A549 treated with RU486 at 1 μM for 4 hours (cell line): ENCODE measurements at places on chromosomes 16 and 17. TPM values are rescaled to one million over a fixed set of nuclear protein-coding genes. Genes with fewer than 3 reads are reported as not detected.

Gene ZP2
- not detected in 5 replicates for total RNA-seq

Gene CD19
- not detected in 5 replicates for total RNA-seq

Gene CENPX
- total RNA-seq, result 138 to 205 TPM (median 189 TPM) in 5 replicates

Gene APOH
- total RNA-seq, result 3.6 to 6.2 TPM (median 4.9 TPM) in 5 replicates

Gene CES3
- total RNA-seq, result 1.5 to 2.2 TPM (median 1.9 TPM) in 5 replicates

Gene SLC5A10
- 0.08 to 0.31 TPM (median 0.21 TPM) in 5 replicates for total RNA-seq

Gene KCNG4
- total RNA-seq, result not detected in 5 replicates

Gene CFAP97D1
- total RNA-seq, result 0.06 to 0.07 TPM in 2 of 5 replicates, not detected in the others

Gene PITPNM3
- 1.6 to 2.2 TPM (median 1.8 TPM) in 5 replicates for total RNA-seq

Gene PIRT
- total RNA-seq, result not detected in 5 replicates

Gene DOC2A
- 1.7 to 3.3 TPM (median 2.3 TPM) in 5 replicates for total RNA-seq

Gene TBCD
- 52.2 to 82.2 TPM (median 77.3 TPM) in 5 replicates for total RNA-seq

Gene DPEP3
- total RNA-seq, result not detected in 5 replicates

Gene TOP2A
- 132 to 273 TPM (median 231 TPM) in 5 replicates for total RNA-seq

Gene ABCC11
- 0.11 to 0.20 TPM (median 0.18 TPM) in 4 of 5 replicates, not detected in the other for total RNA-seq
